Stimulated activated CD8-positive, alpha-beta memory T cell treated with anti-CD3 and anti-CD28 coated beads, Interleukin-2, amount 100 ng/mL, for 1 hour (primary cell): ENCODE measurements at places on chromosomes 3 and 15.
A peak's percentile ranks its signal among the peaks of the same experiment; 100 is the strongest.

DNA sequence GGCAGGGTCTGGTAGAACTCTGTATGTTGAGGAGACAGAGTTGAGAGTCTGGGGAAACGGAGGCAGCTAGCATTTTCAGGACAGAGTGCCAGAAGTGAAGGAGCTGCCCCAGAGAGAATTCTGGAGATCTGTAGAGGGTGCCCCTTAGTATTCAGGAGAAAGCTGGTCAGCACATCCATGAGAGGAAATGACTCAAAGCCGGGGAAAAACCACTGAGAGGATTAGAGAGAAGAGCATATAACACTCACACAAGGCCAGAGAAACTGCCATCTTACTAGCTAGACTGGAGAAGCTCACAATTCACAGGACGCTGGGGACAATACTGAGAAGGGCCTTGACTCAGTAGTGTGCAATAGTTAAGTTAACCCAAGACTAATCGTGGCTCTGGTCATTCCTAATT, 75.7 kb upstream of the DPPA4 start:
- DNase-seq, result no peak

DNA sequence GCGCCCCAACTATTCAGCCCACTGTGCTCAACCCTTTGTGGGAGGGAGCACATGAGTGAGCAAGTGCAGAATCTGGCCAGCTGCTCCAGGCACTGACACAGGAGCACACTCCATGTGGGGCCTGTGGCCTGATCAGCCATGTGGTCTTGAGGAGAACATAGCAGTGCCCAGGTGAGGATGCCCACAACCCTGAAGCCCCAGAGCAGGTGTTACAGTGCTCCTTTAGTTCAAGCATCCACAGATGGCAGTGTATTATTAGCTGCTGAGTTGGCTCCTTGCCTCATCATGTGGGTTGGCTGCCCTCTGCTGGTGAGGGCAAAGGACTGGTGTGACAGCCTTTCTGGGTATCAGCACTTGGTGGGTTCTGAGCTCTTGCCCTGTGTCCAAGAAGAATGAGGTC, 1588.2 kb downstream of the SI start:
- DNase-seq, result no peak

GRCh38 chr3:80079886-80080285, 312.1 kb upstream of the ROBO1 start:
- DNase-seq, result no peak

DNA sequence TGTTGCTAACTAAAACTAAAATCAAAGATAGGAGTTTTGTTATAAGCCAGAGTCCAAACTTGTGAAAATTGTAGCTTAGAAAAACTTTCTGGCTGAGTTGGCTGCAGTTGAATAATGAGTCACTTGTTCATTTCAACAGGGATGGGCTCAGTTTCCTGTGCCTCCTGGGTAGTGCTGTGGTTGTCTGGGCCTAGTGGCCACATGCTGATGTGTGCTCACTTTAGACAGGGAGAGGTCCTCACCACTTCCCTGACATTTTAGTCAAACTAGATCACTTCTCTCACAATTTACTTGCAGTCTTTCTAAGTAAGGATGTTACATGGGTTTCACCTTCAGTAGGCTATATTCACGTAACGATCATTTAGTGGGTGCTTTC, 6.3 kb upstream of the UBE2Q2 start:
- peak; percentile 20 for DNase-seq

GRCh38 chr3:194407423-194407822, 8.4 kb upstream of the GP5 start:
- DNase-seq, result no peak

GRCh38 chr3:79844176-79844575, 76.4 kb upstream of the ROBO1 start:
- DNase-seq, result no peak

DNA sequence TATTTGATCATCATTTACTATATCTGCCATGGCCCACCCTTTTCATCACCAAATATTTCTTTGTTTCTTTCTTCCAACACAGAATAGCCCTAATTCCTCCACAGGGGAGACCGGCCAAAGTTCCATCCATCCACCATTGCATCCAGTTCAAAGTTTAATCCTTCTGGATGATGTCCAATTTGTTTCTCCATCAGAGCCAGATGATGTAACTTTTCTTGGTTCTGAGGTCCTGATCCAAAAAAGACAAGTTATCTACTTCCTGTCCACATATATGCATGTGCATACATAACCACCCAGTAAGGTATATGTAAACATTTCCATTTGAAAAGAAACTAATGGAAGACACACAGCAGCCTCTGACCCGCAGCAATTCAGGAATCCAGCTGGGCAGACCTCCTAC, 237.3 kb downstream of the SHOX2 start:
- DNase-seq, result no peak

DNA sequence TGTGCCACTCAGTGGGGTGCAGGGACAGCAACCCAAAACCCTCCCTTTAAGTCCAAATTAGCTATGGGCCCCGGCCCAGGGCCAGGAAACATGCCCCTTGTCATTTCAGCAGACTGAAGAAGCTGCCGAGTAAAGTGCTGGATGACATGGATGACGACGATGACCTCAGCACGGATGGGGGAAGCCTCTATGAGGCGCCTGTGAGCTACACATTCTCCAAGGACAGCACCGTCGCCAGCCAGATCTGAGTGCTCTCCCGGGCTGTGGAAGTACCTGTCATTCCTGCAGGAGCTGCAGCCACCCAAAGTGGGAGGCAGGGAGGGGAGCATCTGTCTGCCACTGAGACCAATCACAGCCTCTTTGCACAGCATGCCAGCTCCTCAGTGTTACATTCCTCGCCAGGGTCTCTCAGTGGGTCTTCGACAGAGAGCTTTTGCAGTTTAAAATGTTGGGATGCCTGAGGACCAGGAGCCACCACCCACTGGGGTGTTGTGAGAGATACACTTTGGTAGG, 44.4 kb upstream of the MYZAP start:
- DNase-seq, result no peak

GRCh38 chr3:42702982-42703694, 540 bp upstream of the HHATL start:
- DNase-seq, result no peak

DNA sequence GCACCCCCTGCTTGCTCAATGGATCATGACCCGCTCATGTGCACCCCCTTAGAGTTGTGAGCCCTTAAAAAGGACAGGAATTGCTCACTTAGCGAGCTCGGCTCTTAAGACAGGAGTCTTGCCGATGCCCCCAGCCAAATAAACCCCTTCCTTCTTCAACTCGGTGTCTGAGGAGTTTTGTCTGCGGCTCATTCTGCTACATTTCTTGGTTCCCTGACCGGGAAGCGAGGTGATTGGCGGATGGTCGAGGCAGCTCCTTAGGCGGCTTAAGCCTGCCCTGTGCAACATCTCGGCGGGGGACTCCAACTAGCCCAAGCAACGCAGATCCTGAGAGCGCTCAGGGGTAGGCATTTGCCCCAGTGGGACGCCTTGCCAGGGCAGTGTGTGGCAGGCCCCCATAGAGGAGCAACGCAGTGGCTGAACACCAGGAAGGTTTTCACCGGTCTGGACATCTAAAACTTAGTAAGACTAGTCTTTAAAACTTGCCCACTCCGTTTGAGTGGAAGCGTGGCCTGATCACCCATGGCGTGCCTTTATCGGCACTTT, 9.5 kb downstream of the SLCO2A1 start:
- DNase-seq, result no peak

- no peak for DNase-seq
Measured at GRCh38 chr15:67154249-67154648, 88.8 kb downstream of the SMAD3 start.

DNA sequence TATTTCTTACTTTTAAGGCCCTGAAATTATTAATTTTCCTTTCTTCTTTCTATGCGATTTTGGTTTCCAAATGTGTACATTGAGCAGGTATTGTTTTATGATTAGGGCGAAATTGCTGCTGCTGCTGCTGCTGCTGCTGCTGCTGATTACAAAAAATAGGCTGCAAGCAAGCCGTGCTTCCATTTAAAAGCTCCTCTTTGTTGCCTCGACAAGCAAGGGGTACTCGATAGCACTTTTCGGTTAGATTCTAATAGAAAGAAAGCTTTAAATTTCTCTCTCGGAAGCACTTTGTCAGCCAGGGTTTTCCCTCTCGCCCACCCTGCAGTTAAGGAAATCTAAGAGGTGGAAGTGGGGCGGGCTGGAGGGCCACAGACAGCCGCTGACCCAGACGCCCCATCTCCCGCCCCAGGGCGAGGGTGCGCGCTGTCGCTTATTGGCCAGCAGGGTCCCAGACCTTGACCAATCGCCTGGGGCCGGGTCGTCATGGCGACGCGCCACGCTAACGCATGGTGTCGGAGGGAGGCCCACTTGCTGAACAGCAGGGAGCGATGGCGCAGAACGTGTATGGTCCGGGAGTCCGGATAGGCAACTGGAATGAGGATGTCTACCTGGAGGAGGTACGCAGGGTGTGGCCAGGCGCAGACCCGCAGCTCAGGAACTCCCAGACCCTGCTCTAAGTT, at the start of gene CFAP161:
Gene CFAP161 (plus strand): TSS at position 489 of the 680 bp plus-strand sequence. CDS start 60 bp downstream, at position 549.
- DNase-seq, result no peak

- DNase-seq, result no peak
Measured at GRCh38 chr3:12842469-12842868, 1.1 kb upstream of the RPL32 start.

- DNase-seq, result no peak
Measured at GRCh38 chr3:32843510-32844321, 25.9 kb downstream of the TRIM71 start.

DNA sequence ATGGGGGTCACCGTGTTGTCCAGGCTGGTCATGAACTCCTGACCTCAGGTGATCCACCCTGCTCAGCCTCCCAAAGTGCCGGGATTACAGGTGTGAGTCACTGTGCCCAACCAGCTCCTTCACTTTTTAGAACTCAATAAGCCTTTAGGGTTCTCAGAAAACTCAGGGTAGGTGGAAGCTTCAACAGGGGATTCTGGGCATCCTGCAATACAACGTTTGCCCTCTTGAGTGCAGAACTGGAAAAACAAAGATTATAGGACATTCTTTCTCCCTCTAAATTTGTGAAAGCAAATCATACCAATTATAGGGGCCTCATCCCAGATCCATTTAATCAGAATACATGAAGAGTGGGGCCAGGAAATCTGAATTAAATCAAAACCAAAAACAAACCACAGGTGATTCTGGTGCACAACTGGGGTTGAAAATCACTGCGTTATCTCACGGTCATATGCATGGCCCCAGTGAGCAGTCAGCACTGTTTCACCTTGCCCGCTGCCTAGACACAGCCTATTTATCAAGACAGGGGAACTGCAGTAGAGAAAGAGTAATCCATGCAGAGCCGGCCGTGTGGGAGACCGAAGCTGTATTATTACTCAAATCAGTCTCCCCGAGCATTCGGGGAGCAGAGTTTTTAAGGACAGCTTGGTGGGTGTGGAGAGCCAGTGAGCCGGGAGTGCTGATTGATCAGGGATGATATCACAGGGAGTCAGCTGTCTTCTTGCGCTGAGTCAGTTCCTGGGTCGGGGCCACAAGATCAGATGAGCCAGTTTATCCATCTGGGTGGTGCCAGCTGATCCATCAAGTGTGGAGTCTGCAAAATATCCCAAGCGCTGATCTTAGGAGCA, 58.4 kb downstream of the TMEM44 start:
- no peak for DNase-seq

DNA sequence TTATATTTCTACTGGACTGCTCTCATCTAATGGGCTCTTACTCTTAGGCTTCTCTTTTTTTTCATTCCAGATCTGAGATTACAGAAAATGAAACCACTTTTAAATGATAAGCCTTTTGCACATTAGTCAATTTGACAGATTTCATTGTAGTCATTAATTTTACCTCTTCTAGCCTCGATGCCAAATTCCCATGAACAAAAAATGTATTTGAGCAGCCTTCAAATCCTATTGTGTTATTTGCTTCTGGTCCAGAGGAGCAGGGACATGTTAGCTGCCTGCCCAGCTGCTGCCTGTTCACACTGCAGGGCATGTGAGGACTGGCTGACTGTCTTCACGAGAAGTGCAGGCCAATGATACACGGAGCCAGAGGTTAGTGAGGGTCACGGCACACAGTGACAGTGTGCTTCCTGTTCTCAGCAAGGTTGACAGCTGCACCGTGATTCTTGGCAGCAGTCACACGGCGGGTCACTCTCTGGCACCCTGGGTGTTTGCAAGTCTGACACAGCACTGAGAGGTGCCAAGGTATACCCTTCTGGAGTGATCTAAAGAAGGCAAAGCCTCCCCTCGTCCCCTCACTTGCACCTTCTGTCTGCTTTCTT, 40.8 kb downstream of the KAT2B start:
- peak; percentile 13 for DNase-seq

GRCh38 chr3:45991341-45991740, 4.3 kb downstream of the FYCO1 start:
- no peak for DNase-seq
